Renal cortex interstitium (tissue), 15 donors: ENCODE measurements at places on chromosomes 5 and 9.

DNA sequence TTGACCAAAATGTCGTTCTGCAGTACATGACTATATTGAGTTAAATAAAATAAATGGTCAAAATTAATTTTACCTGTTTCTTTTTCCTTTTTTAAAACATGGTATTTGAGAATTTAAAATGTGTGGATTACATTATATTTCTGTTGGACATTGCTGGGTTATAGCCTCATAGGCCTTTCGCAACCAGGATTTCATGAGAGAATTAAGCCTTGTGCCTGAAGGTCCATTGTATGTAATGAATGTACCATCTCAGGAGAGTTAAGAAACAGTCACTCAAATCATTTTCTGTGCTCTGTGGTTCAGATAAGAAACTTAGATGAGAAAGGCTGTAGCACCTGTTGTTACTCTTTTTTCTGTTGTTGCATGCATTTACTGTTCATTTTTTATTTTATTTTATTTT, 103.5 kb downstream of the ANGPTL2 start:
- DNase-seq, result no peak

DNA sequence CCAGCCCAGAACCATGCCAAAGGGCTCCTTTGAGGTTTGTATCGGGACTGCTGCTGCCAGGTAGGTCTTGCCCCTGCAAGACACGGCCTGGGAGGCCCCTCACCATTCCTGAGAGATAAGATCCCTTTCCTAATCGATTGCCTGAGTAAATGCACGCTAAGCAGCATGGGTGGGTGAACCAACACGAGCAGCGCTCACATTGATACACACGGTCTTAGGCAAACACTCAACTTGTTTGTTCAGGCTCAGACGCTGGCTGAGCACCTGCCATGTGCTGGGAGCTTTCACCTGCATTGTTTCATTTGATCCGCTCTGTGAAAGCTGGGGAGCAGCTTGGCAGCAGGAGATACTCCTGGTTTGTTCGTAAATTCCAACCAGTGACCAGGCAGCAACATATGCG, 76.9 kb upstream of the NEURL1B start:
- DNase-seq, result no peak

- no peak for DNase-seq
Measured at GRCh38 chr5:123046222-123046621, 9.7 kb upstream of the PPIC start.

- no peak for DNase-seq
Measured at GRCh38 chr9:114655689-114656088, 1.9 kb downstream of the TEX53 start.

- no peak for DNase-seq
Measured at GRCh38 chr5:68381060-68381459, 165.5 kb downstream of the PIK3R1 start.

- DNase-seq, result no peak
Measured at GRCh38 chr9:130307667-130307943, 42.0 kb downstream of the HMCN2 start.
